ENCODE measurements at places on chromosomes 12 and 14. TPM values are rescaled to one million over a fixed set of nuclear protein-coding genes. Genes with fewer than 3 reads are reported as not detected.
A peak's percentile ranks its signal among the peaks of the same experiment; 100 is the strongest.

DNA sequence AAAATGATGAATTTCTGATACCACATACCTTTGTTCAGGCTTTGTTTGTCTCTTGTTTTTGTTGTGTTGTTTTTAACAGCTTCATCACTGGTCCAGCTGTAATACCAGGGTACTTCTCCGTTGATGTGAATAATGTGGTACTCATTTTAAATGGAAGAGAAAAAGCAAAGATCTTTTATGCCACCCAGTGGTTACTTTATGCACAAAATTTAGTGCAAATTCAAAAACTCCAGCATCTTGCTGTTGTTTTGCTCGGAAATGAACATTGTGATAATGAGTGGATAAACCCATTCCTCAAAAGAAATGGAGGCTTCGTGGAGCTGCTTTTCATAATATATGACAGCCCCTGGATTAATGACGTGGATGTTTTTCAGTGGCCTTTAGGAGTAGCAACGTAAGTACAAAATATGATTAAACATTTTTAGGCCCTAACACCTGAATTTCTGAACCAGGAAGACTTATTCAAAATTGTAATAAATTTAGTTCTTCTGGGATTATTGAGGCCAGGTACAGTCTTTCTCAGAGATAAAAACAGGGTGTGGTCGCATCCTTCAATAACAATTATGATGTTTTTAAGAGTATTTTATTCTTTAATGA is 22.4 kb downstream of the RXYLT1 start:
- peak; percentile 28 for DNase-seq

DNA sequence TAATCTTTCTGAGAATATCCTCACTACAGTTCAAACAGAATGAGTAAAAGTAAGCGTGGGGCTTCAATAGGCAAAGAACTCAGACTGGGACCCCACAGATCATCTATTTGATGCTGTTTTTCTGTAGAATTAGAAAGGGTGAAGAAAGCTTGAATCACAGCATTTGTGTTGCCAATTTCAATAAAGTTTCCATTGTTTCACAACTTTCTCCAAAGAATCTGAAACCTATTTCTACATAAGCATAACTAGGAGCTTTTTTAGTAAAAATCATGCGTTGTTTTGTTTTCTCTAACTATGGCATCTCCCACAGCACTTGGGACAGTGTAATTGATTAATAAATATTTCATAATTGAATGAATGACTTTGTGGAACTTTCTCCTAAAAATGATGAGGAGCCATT is 16.7 kb upstream of the NEDD1 start:
- DNase-seq = no peak

GRCh38 chr14:58690801-58691516 is 53.2 kb downstream of the DACT1 start:
- no peak for DNase-seq

- peak; percentile 22 for DNase-seq
These were observed 254.8 kb downstream of the MSRB3 start for GRCh38 chr12:65533177-65533883.

- no peak for DNase-seq
These were observed 54.6 kb upstream of the ATXN7L3B start for GRCh38 chr12:74483057-74483456.

DNA sequence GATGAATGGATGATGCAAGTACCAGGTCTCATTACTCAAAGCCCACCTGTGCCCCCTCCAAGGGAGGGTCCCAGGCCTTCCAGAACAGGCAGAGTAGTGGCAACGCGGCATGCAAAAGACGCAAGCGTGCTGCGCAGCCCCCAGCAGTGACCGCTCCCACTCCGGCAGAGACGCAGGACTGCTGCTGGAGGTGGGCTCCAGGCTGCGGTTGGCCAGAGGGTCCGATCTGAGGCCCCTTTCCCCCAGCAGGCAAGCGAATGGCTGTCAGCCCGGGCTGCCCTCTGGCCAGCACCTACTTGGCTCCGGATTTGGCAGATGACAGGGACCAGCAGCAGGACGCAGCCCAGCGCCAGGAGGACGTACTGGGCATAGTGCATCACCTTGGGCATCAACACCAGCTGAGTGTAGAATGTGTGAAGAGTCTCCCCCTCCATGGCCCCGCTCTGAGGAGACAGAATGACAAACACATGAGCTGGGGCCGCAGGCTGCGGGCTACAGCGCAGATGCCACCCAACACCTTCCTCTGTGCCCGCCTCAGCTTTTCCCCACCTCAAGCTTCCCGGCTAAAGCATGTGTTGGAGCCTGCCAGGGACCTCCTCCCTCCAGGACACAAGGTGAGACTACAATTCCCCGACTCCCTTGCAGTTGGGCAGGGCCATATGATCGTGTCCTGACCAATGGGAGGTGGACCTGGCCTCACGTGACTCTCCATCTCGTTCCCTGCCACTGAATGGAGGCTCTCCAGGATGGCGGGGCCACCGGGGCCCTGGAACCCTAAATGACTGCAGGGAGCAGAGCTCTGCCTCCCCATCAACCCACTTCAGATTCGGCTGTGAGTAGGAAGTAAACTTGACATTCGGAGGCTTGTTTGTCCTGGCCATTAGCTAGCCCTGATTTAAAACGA is 77.4 kb downstream of the SCARB1 start:
- peak; percentile 92 for DNase-seq

GRCh38 chr12:93380480-93381121 is 2.9 kb downstream of the NUDT4 start:
- DNase-seq = no peak

DNA sequence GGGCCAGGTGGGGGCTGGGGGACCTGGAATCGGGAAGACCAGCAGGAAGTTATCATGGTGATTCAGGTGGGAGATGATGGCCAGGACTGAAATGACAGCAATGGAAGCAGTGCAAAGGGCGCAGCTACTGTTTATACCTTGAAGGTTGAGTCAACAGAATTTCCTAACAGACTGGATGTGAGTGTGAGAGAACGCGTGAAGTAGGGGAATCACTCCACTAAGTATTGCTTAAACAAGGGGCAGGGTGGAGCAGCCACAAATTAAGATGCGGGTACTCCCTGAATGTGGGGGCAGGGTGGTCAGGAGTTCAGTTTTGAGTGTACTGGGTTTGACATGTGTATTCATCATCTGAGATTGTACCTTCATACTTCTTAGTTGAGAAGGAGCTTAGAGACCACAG is 45.1 kb downstream of the MYF5 start:
- DNase-seq = no peak

GRCh38 chr14:81565441-81566290 is 32.0 kb upstream of the SEL1L start:
- DNase-seq = peak; percentile 50

GRCh38 chr14:75252254-75252837 is 26.3 kb upstream of the FOS start:
- DNase-seq = no peak

GRCh38 chr12:108253540-108253939 is 85.6 kb downstream of the CMKLR1 start:
- DNase-seq = no peak

- DNase-seq = no peak
These were observed 10.6 kb downstream of the PAPOLA start for GRCh38 chr14:96512602-96513397.

DNA sequence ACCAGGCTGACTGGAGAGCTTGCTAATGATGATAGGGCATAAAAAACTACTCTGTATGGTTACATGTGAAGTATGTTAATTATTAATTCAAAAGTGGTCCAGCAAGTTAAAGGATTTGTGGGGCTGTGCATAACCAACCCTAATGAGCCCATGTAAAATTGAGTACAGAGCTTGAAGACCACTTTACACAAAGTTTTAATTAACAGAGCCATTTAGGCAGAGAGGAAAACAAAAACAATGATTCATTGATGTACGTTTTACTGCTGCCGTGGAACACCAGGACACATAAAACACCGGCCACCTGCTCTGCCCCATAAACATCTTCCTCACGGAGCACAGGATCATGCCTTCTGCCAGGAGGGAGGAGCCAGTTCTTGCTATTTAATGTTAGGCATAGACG is 83.5 kb downstream of the RIMBP2 start:
- no peak for DNase-seq

DNA sequence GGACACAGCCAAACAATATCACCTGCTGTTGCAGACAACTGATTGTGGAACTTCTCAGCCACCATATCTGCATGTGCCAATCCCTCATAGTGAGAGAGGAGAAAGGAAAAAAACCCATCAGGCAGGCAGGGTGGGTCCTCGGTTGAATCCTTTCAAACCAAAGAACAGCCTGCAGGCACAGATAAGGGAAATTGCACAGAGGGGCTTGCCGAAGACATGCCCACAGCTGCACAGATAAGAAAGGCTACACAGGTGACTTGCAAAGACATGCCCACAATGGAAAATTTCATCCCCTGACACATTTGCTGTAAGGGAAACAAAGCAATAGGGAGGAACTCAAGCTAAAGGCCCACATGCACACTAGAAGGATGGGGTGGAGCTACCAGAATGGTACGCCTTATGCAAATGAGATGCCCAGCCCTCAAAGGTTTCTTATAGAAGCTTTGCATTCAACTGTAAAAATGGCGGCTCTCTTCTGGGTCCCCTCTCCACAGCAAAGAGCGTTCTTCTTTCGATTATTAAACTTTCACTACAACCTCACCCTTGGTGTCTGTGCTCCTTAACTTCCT is 170.0 kb upstream of the TMPO start:
- no peak for DNase-seq

DNA sequence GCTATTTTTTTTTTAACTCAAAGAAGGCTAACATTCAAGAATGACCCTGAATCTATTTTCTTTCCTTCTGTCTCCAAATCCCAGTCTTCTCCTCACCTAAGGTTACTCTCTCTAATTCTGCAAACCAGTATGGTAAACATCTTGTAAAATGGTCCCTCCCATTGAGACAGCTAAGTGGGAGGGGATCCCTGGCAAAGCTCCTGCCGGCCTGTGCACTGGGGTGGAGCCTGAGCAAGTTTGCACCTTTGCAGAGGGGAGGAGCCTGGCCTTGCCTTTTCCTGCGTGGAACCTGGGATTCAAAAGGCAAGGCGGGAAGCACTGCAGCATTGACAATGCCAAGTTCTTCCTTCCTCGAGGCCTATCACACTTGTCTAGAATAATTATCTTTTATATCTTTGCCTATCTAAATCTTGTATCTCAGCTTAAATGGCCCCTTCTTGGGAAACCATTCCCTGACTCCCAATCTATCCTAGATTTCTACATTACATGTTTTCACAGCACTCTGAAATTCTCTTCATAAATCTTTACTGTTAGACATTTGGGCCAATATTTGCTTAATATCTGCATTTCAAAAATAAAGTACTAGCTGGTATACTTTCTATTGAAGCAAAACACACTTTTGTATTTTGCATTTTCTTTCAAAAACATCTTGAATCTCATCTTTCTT is 83.0 kb downstream of the EPS8 start:
- no peak for DNase-seq

The RASAL1 gene
- 0.33 TPM for total RNA-seq

The TAMALIN gene
- total RNA-seq = 12.5 TPM

The ARHGAP9 gene
- total RNA-seq = 0.07 TPM

All from cardiac muscle cell (in vitro differentiated cells and primary cell).